ENCODE measurements at places on chromosomes 5 and 9. TPM values are rescaled to one million over a fixed set of nuclear protein-coding genes. Genes with fewer than 3 reads are reported as not detected.
A peak's percentile ranks its signal among the peaks of the same experiment; 100 is the strongest.

BHMT2 gene
- total RNA-seq = 1.7 TPM

GRCh38 chr5:42037379-42037932, 112.4 kb downstream of the FBXO4 start:
- DNase-seq = no peak
- H3K36me3 ChIP-seq = no peaks in the 10 kb centered on the region
- H3K4me3 ChIP-seq = no peak overlapping the region

DNA sequence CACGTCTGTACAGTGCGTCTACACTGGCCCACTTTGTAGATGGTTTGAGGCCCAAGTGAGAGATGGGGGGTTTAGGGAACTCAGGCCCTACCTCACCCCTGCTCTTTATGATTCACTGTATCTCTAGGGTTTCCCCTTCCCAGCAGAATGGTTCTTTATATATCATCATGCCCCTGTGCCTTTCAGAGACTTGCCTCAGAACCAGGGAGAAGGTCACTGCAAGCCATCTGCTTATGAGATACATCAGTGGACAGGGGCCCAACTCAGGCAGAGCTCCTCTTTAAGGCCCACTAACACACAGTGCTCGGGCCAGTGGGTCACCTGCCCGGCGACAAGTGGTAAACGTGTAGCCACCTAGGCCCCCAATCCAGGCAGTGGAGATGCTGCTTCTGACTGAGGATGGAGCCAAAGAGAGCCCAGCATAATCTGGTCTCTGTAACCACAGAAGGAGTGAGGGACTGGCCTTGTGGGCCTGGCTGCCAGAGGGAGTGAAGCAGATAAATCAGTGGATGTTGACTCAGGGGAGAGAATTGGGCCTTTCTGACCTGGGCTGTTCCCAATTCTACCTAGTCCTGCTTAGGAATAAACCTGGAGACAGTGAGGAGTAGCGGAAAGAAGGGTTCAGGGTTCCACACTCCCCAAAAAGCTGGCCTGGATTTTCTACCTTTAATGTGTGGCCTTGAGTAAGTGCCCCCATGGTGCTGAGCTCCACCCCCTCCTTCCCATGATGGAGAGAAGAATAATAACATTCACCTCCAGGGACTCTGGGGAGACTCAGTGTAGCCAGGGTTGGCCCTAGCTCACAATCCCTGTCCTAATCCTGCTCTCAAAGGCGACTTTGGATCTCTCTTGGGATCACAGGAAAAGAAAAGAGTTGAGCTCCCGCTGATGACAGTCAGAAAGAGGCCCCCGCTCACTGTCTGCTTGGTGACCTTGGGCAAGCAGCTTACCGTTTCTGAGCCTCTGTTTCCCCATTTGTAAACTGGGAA, 2.8 kb upstream of the DUSP1 start:
- DNase-seq = no peak
- no peak overlapping the region for H3K4me3 ChIP-seq
- no peaks in the 10 kb centered on the region for H3K27me3 ChIP-seq
- no peak overlapping the region for H3K27ac ChIP-seq
- peaks cover 28% of the 10 kb centered on the region for H3K4me1 ChIP-seq
- H3K36me3 ChIP-seq = no peaks in the 10 kb centered on the region

DNA sequence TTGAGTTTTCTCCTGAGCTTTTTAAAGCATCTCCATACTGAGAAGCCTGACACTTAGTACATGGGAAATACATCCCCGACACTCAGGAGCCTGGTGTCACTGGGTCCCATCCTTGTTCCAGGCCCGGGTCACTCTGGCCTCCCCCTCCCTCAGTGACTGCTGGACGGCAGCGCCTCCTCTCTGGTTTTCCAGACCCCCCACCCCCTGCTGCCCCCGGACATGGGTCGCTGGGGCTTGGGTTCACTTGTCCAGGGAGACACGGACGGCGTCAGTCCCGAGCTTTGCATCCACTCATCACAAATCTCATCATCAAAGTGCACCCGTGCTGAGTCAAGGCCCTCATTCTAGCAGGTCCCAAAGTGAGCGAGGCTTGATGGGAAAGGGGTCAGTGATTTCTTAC, 243.0 kb downstream of the IRX2 start:
- H3K36me3 ChIP-seq = no peaks in the 10 kb centered on the region
- no peak overlapping the region for H3K4me3 ChIP-seq
- no peaks in the 10 kb centered on the region for H3K27me3 ChIP-seq
- no peak for DNase-seq
- H3K4me1 ChIP-seq = no peaks in the 10 kb centered on the region
- no peak overlapping the region for H3K27ac ChIP-seq

- H3K4me3 ChIP-seq = no peak overlapping the region
- no peaks in the 10 kb centered on the region for H3K4me1 ChIP-seq
- H3K27ac ChIP-seq = no peak overlapping the region
- DNase-seq = no peak
- no peaks in the 10 kb centered on the region for H3K27me3 ChIP-seq
- no peaks in the 10 kb centered on the region for H3K36me3 ChIP-seq
Observed at GRCh38 chr5:67363180-67363709, 166.6 kb upstream of the CD180 start.

GRCh38 chr5:178131446-178131996, 707 bp downstream of the RMND5B start:
- H3K4me1 ChIP-seq = peaks cover 6% of the 10 kb centered on the region
- peak overlapping the region; percentile 98 for H3K4me3 ChIP-seq
- peak overlapping the region; percentile 88 for H3K27ac ChIP-seq
- no peaks in the 10 kb centered on the region for H3K36me3 ChIP-seq
- no peaks in the 10 kb centered on the region for H3K27me3 ChIP-seq

DNA sequence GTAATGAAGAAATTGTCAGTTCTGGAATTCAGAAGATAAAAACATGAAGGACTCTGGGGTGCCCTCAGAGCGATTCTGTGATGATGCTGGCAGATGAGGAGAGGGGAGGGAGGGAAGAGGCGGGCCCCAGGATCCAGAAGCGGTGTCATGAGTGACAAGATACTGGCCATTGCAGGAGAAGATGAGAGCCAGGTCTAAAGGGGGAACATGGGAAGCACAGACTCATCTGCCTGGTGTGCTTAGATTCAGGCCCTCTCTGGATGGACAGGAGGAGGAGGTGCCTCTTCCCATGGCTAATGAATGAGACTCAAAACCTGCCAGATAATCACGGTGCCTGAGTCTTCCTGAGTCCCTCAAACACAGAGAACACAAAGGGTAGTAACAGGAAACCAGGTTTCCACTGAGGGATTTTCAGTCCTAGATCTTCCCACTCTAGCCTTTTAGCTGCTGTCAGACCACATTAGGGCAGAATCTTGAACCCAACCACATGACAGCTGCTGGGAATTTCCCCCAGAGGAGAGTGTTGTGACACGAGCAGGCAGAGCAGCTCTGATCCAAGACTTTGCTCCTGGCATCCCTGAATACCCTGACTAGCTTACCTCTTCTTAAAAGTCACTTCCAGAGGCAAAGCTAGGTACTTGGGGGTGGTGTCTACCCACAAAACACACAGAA, 28.2 kb upstream of the HSPA9 start:
- no peak for DNase-seq
- no peak overlapping the region for H3K27ac ChIP-seq
- peaks cover 6% of the 10 kb centered on the region for H3K4me1 ChIP-seq
- H3K4me3 ChIP-seq = no peak overlapping the region
- H3K36me3 ChIP-seq = no peaks in the 10 kb centered on the region
- no peaks in the 10 kb centered on the region for H3K27me3 ChIP-seq

DNA sequence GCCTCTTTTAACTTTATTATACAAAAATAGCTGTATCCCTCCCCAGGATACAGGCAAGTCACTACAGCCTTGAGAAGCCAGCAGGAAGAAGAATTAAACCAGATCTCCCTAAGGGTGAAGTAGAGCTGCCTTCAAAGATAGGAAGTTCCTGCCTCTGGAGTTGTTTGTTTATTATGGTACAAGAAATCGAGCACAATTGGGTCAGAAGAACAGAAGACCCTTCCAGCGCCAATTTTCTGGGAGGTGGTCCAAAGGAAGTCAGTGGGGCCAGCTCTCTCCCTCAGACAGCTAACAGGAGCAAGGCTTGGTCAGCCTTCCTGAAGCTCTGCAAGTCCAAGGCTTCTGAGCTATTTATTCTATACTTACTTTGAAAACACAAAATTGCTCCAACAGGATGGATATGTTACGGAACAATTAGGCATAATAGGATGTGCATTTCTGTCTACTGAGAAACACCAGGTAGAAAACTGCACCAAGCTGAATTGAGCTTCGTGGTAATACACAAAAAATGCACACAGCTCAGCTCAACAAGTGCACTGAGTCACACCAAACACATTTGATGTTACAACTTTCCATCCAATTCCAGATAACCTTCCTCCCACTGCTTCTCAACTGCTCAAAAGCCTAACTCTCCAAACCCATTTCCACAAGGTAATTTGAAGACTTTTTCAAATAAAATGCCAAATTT, 16.0 kb downstream of the SERINC5 start:
- no peaks in the 10 kb centered on the region for H3K27me3 ChIP-seq
- H3K4me3 ChIP-seq = no peak overlapping the region
- H3K4me1 ChIP-seq = peaks cover 20% of the 10 kb centered on the region
- no peaks in the 10 kb centered on the region for H3K36me3 ChIP-seq
- no peak for DNase-seq
- H3K27ac ChIP-seq = peak overlapping the region; percentile 73
